ENCODE measurements at places on chromosomes 2 and 18. TPM values are rescaled to one million over a fixed set of nuclear protein-coding genes. Genes with fewer than 3 reads are reported as not detected.

DNA sequence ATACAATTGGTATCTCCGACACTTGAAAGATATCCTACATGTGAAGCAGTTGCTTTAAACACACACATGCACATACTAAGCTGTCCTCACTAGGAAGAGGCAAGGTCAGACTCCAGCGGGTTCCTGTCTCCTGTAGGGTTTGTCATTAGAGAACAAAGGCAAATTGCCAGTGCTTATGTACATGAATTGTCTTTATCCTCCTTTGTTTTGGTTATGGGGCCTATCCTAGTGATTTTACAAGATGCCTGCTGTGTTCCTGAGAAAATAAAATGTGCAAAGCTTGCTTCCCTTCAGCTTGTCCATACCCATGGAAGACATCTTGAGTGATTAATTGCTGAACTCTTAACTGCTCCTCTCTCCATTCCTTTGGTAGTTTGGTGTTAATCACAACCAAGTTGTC lies 86.7 kb upstream of the SLC39A10 start:
- DNase-seq, result no peak

DNA sequence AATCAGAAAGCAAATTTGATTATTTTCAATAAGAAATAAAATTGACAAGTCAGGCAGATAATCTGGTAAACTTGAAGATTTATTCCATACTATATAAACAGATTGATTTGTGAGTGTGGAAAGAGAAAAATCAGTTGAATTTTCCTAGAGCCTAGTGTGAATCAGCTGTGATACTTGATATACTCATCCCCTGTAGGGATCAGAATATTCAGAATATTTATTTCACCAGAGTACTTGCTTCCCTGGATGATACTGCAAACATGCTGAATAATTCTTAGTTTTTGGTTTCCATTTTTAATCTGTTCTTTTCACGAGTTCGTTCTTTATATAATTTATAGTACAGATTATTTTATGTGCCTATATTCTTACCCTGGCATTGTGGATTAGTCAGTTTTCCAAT lies 142.8 kb downstream of the GALNT3 start:
- DNase-seq, result no peak

PIKFYVE gene
- 13.9 TPM for total RNA-seq

DNA sequence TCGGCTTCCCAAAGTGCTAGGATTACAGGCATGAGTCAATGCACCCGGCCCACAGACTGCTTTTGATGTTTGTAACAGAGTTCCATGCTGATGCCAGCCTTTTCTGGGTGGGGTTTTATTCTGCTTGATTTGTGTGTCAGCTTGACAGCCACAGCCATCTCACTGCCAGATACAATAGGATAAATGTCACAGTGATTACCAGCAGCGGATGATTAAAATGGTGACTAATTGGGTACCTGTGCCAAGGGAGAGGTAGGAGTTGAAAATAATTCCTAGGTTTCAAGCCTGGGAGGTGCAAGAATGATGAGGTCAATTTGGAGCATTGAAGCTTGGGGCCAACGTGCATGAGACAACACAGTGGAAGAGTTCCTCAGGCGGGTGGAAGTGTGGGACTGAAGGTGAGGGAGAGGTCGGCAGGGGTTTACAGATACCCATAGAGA lies 39.4 kb downstream of the SH2D6 start:
- no peak for DNase-seq

- no peak for DNase-seq
Measured at GRCh38 chr2:181066333-181066732, 85.9 kb downstream of the UBE2E3 start.

- DNase-seq, result no peak
Measured at GRCh38 chr2:219871351-219871750, 243.9 kb downstream of the SLC4A3 start.

GRCh38 chr2:192696857-192697256 lies 502.1 kb upstream of the TMEFF2 start:
- DNase-seq, result no peak

- DNase-seq, result no peak
Measured at GRCh38 chr2:15507697-15508096, 53.4 kb downstream of the NBAS start.

DNA sequence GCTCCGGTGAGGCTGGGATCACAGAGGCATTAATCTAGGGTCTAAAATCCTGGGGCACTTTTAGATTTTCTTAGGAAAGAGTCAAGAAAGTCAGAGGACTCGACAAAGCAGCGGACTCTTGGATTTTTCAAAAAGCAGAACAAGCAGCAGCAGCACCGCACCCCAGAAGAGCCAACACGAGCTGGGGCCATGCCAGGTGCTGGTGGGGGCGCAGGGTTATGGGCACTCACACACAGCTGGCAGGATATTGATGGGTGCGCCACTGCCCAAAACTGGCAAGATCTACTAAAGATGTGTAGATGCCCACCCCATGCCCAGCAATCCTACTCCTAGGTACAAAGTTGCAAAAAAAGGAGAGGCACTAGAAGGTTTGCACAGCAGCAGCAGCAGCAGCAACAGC lies 33.9 kb upstream of the SEMA4C start:
- no peak for DNase-seq

DNA sequence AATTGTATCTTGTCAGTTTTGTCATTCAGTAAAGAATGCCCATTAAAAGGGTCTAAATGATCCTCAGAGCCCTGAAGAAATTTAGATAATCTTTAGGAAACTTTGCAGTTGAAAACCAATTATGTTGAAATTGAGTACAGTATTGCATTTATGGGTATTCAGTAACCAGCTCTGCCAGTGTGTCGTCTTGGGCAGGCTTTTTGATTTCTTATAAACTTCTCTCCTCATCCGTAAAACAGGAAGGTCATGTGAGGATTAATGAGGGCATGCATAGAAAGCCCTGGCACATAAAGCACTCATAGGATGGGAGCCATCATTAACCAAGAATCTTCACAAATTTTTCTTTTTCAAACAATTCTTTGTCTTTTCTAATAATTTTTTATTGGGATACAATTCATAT lies 14.8 kb downstream of the PNO1 start:
- DNase-seq, result no peak

SH3RF3 gene
- 7.9 TPM for total RNA-seq
